ENCODE measurements at places on chromosomes 12 and 14.

DNA sequence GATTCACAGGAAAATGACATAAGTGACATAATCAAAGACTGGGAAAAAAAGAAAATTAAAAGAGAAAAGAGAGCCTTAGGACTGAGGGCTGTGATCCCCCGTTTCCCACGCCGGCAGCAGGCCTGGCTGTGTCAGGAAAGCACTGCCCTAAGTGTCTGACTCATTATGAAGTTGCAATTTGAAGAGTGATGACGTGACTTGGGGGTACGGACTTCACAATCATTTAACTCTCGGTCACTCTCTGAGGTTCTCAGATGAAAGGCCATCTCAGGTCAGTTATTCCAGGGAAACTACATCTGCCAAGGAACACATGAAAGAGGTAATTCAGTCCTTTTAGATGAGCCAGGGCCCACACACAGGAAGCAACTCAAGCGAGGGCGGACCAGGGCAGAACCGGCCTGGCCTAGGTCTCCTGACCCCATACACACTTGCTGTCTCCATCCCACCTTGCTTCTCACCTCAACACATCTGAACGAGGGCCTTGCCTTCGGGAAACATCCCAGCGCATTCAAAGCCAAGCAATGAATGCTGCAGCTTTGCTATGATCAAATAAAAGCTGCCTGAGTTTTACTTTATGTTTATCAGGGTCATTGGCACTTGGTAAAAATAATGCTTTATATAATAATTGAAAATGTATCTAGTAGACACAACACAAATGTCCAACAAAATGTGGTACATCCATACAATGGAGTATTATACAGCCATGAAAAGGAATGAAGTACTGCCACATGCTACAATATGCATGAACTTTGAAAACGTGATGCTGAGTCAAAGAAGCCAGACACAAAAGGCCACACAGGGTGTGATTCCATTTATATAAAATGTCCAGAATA lies 2.7 kb downstream of the SSH1 start:
- no peak for DNase-seq

DNA sequence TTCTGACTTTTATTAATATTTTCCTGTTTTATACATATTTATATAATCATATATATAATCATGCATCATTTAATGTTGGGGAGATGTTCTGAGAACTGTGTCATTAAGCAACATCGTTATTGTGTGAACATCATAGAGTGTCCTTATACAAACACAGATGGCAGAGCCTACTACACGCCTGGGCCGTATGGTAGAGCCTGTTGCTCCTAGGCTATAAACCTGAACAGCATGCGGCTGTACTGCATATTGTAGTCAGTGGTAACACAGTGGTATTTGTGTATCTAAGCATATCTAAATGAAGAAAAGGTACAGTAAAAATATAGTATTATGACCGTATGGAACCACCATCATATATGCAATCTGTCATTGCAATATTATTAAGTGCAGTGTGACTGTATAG lies 44.7 kb upstream of the BCL7A start:
- no peak for DNase-seq

DNA sequence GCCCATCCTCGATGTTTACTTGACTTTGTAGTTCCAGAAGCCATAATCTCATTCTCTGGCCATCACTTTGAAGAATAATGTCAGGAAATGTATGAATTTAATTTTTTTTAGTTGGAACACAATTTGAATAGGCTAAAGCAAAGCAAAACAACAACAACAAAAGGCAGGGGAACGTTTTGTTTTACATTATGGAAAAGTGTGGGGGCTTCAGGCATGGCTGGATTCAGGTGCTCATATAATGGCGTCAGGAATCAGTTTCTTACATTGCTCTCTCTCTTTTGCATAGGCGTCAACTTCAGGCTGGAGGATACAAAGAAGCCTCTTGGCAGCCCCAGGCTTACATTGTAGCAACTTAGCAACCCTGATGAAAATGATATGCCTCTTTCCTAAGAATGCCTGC lies 13.1 kb upstream of the RPH3A start:
- no peak for DNase-seq

DNA sequence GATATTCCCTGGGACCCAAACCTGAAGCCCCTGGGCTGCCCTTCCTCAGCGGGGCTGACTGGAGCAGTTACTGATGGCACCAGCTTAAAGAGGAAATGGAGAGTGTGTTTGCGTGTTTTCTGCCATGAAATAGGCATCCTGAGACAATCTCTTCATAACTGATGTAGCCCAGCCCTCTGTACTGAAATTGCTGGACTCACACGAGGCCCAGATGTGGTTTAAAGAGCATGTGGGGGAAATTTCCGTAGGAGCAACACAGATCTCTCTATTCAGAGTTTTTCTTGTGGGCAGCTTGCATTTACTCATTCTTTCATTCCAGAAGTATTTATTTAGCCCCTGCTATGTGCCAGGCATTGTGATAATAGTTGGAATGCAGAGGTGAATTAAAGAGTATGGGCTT lies 782.1 kb upstream of the TBX3 start:
- DNase-seq, result no peak

- DNase-seq, result no peak
Observed at GRCh38 chr12:106251631-106252455, 4.0 kb upstream of the CKAP4 start.

- DNase-seq, result no peak
Observed at GRCh38 chr12:77049767-77050353, 15.5 kb downstream of the E2F7 start.

DNA sequence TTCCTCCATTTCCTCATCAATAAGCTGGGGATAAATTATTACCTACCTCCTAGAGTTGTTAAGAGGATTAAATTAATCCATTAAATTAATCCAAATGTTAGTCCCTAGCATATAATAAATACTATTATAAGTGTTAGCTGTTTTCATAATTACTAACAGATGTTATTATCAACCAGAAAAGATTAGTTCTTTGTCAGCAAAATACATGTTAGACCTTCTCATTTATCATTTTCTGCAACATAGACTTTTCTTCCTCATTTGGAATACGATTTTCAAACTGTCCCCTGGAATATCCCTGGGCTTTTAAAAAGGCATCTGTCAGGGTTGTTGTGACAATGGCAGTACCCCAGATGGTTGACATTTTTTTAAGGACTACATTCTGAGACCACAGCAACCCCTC lies 133.1 kb downstream of the ANO6 start:
- no peak for DNase-seq

DNA sequence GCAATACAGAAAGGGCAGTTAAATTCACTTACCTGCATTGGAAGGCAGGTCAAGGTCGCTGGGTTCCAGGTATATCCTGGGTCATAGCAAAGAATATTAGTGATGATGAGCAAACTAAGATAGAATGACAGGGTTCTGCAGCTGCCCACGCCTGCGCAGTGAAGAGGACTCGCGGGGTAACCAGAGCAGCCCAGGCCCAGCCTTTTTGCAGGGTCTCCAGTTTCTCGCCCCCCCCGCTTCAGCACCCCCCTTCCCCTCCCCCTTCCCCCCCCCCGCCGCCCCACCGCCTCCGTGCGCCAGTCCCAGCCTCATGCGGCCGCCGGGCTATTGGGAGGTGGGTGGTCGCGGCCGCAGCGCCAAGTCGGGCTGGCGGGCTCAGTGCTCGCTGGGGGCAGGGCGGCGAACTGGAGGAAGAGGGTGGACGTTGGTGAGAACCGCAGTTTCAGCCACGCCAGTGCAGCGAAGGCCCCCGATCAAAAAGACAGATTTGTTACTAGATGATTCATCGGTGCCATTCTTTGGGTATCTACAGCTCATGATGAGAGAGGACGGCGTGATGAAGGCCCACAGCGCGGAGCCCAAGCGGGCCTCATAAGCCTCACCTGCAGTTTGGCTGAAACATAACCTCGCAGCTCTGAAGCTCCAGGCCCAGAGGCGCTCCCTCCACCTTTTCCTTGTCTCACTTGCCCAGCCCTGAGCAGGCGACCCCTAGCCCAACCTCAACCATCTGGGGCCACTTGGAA lies 20.2 kb downstream of the SLC2A3 start:
- DNase-seq, result peak; percentile 50

GRCh38 chr12:92123780-92124688 lies 21.6 kb downstream of the BTG1 start:
- DNase-seq, result no peak

GRCh38 chr12:132658149-132658894 lies 28.8 kb downstream of the POLE start:
- no peak for DNase-seq

- no peak for DNase-seq
Observed at GRCh38 chr14:102696856-102697495, 80.3 kb upstream of the TRAF3 start.

- no peak for DNase-seq
Observed at GRCh38 chr14:69363055-69363454, 35.0 kb downstream of the ERH start.
